ENCODE measurements at places on chromosomes 4 and X. TPM values are rescaled to one million over a fixed set of nuclear protein-coding genes. Genes with fewer than 3 reads are reported as not detected.

Gene MAGEH1
- total RNA-seq: 6.5 TPM

Gene MTNR1A
- total RNA-seq: 0.43 TPM

Gene GSX2
- total RNA-seq: not detected

Gene CSAG2
- total RNA-seq: not detected

Gene PDE6B
- not detected for total RNA-seq

Gene DEFB131A
- total RNA-seq: not detected

Gene CABS1
- not detected for total RNA-seq

All from A549 treated with Hydrocortisone at 1 μM for 4 hours (cell line).